ENCODE measurements at places on chromosomes 2 and 18.

DNA sequence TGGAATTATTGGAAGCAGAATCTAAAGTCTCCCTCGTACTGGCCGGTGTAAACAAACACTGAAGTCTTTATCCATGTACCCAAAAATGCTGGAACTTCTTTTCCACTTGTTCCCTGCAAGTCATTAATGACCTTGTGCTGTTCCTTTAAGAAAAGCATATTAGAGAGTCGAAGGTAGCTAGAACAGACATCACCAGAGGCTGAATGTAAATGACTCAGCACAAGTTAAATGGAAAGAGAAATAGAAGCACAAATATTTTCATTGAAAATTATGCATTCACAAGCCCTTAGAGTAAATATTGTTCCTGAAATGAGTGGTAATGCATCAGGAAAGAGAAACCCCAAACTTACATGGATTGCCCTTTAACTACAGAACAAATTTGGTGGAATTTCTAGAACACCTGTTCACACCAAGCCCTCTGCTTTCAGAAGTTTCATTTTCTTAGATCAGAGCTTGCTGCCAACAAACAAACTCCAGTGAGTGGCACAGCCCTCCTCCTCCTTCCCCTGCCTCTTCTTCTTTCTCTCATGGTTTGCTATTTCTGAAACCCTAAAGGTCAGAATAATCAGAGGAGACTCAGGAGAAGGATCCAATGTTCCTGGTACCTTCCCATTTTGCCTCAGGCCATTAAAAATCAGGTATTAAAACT lies 264.3 kb downstream of the TXNL1 start:
- DNase-seq = no peak

- no peak for DNase-seq
These were observed 1971.0 kb upstream of the LRRTM1 start for GRCh38 chr2:82275599-82275998.

DNA sequence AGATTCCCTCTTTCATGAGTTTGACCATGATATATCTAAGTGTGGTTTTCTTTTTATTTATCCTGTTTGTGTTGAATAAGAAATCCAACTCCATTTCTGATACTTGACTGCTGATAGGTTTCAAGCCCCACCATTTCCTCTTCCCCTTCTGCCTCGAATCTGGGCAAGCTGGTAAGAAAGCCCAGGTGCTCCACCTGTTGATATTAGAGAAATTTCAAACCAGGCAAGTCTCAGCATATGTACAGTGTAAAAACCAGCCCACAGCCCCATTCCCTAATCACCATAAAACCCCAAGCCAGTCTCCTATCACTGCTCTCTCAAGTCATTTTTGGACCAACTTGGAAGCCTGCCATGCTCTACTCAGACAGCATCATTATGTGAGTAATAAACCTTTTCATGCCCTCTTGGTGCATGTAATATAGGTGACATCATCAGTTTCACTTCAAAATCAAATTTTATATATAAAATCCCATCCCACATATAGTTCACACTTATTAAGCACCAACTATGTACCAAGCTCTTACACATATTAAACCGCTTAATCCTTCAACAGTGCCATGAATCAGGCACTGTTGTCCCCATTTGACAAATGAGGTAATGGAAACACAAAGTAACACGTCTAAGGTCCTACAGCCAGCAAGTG lies 46.6 kb downstream of the SMAD2 start:
- no peak for DNase-seq

DNA sequence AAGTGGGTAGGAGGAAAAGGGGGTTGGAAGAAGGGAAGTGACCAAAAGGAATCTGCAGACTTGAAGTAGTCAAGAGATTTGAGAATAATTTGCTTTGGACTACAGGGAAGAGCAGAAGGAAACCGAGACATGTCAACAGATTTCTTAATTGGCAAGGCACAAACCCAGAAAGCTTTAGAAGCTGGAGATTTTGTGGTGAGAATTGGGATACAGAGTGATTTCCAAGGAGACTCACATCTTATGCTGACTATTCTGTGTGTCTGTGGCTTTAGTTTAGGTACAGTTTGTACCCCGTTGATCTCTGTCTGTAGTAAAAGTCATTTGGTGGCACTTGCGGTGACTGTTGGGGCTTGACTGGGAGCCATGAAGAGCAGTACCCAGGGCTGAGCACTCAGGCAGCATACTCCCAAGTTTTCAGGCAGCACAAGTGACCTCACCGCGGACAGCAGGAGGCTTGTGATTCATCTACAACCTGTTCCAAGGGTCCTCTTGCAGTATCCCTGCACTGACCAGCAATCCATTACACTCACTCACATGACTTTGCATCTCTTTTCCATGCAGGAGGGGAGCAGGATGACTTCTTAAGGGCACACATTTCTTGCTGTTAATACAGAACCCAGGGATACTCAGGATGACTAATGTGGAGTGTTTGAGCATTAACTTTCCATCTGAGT lies 97.1 kb upstream of the TNP1 start:
- no peak for DNase-seq

DNA sequence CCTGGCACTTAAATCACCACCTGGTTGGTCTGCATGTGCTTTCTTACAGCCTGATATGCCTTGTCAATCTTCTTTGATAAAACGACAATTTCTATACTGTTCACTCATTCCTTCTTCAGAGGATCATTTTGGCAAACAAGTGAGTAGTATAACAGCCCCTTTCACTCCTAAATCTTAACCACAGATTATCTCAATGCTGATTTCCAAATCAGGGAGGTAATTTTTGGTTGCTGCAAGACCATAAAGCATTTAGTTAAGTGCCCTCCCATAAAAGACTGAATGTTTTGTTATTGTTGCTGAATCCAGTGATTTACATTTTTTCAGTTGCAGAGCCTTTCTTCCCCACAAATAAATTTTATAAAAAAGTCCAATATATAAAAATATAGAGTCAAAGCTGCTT lies 129.2 kb upstream of the CYP26B1 start:
- no peak for DNase-seq

GRCh38 chr2:38353402-38353801 lies 23.7 kb downstream of the ATL2 start:
- no peak for DNase-seq

- no peak for DNase-seq
These were observed 134.4 kb upstream of the LTBP1 start for GRCh38 chr2:32812316-32812715.

DNA sequence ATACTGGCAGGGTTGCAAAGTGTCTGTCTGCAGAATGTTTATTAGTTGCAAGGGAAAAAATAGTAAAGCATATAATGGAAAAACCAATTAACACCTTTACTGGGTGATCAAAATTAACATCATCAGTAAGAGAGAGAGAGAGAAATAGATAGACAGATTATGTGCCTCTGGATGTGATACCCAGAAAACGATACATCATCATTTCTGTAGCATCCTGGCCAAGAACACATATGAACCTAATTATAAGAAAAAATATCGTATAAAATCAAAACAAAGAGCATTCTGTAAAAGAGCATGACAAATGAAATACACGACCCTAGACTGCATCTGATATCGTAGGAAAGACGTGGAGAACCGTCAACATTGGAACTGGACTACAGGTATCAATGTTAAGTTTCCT lies 64.6 kb downstream of the SMC6 start:
- DNase-seq = no peak

DNA sequence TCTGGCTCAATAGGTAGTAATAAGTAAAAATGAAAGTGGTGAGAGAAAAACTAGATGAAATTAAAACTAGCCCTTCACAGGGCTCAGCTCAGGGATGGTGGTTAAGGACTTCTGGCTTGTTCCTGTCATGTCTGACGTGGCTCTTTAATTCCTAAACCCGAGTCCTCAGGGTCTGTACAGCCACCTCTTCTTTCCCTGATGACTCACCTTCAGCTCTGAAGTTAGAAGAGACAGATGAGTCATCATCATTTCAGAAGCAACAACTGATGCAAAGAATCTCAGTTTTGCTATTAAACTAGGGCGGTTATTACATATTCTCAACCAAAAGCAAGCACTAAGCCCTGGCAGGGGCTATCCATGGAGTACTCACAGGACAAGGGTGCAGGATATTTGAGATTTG lies 24.0 kb upstream of the ITGB6 start:
- peak; percentile 84 for DNase-seq

DNA sequence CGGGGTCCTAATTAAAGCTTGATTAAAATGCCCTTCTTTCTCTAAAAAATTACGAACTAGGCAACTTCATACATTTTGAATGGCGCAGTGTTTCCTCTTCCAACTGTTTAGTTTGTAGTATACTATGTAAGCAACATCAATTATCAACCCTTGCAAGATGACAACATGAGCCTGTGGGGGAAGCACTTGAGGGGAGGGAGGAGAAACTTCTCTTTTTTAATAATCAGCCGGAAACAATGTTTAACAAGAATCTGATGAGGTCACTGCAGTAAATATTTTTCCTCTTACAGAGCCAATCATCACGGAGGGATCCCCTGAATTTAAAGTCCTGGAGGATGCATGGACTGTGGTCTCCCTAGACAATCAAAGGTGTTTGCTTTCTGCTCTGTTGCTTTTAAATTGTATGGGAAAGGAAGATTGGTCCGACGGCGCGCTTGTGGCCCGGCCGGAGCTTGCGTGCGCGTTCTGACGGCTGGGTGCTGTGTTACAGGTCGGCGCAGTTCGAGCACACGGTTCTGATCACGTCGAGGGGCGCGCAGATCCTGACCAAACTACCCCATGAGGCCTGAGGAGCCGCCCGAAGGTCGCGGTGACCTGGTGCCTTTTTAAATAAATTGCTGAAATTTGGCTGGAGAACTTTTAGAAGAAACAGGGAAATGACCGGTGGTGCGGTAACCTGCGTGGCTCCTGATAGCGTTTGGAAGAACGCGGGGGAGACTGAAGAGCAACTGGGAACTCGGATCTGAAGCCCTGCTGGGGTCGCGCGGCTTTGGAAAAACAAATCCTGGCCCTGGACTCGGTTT lies 5.3 kb upstream of the DLX1 start:
- peak; percentile 78 for DNase-seq

DNA sequence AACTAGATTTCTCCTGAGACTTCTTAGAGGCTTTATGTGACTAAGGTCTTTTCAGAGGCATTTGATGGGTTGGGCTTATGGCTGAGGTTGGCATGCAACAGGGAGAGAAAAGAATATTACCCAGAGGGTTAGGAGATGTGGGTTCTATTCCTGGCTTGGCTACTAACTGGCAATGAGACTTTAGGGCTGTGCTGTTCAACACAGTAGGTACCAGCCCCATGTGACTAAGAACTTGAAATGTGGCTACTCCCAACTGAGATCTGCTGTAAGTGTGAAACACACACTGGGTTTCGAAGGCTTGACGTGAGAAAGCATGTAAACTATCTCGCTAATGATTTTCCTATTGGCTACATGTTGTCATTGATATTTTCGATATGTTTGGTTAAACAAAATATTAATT lies 324.9 kb upstream of the SLC14A2 start:
- no peak for DNase-seq

DNA sequence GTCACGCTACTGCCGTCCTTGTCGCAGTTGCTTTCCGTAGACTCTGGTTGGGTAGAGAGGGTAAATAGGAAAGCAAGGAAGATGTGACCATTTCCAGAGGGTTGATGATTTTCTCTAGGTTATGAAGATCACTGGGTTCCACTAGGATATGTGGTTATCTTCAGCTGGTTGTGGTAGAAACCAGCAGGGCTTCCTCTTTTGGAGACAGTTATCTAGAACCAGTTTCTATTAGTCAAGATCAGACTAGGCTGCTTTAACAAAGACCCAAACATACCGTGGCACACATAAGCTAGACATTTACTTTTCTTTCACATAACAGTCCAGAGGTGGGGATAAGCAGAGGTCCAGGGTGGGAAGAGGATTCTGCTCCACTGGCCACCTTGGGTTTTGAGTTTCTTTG lies 59.6 kb downstream of the FASTKD2 start:
- no peak for DNase-seq

GRCh38 chr2:241673797-241674725 lies 12.6 kb downstream of the DTYMK start:
- DNase-seq = no peak

GRCh38 chr2:145547620-145548019 lies 1027.7 kb upstream of the ZEB2 start:
- DNase-seq = no peak

GRCh38 chr2:213261715-213262114 lies 22.5 kb upstream of the SPAG16 start:
- no peak for DNase-seq

- no peak for DNase-seq
These were observed 32.7 kb downstream of the SETBP1 start for GRCh38 chr18:44713435-44713834.

DNA sequence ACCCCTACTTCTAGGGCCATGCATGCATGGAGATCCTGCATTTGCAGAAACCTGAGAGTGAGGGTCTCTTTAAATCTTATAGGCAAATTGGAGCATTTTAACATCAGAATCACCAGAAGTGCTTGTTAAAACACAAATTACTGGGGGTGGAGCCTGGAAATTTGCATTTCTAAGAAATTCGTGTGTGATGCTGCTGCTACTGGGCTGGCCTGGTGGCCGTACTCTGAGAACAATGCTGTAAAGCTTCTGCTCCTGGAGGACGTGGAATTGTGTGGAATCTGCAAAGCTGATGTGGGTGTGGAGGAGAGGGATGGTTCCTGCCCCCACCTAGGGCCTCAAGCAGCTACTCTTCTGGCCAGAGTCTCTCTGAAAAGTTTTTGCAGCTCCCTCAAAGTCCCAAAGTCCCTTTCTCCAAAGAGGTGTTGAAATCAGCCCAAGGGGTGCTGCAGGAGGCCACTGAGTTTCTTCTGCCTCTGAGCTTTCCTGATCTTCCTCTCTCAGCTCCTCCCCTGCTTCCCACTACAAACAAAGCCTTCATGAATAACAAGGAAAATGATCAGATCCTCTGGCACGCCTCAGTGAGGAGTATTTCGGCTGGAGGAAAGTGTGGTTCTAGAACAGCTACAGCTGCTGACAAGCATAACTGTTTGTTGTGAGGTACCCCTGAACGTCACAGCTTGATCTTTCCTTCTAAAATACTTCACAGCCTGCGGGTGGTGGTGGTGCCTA lies 508.3 kb downstream of the CNTNAP5 start:
- no peak for DNase-seq

GRCh38 chr2:166013878-166014277 lies 60.3 kb upstream of the TTC21B start:
- no peak for DNase-seq

- DNase-seq = no peak
These were observed 64.3 kb downstream of the GREB1L start for GRCh38 chr18:21306368-21306767.

GRCh38 chr2:121253674-121254240 lies 31.2 kb downstream of the TFCP2L1 start:
- DNase-seq = no peak

GRCh38 chr2:121529439-121530211 lies 1.1 kb upstream of the RNU4ATAC start:
- no peak for DNase-seq
